ENCODE measurements at places on chromosomes 12 and 14.

DNA sequence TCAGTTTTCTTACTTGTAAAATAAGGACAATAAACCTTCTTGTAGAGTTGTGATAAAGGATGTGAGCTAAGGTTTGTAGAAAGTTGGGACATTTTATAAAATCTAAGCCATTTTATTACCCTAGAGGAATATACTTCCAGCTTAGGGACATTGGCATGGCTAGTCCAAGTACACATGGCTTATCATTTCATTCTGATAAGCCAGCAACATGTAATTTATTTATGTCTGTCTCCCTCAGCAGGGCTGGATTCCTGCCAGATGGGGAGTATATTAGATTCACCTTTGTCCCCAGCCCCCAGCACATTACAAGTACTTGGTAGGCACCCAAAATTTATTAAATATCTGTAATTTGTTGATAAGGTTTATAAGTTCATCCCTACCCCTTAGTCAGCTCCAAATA is 6.3 kb upstream of the ATG14 start:
- no peak for DNase-seq

GRCh38 chr12:51519755-51520154 is 71.3 kb upstream of the SCN8A start:
- DNase-seq: no peak

- DNase-seq: peak; percentile 67
Measured at GRCh38 chr14:95442633-95443021, 73.8 kb downstream of the SYNE3 start.

DNA sequence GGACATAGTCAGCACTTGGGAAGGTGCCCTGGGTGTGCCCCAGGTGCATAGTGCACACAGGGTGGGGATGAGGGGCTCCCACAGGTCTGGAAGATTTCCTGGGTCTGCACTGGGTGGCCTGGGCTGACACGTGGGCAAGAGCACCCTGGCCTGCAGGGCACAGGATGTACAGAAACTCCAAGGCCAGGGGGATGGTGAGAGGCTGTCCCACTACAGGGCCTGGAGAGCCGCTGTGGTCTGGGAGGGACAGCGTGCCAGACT is 35.8 kb upstream of the PPP1R13B start:
- DNase-seq: no peak

DNA sequence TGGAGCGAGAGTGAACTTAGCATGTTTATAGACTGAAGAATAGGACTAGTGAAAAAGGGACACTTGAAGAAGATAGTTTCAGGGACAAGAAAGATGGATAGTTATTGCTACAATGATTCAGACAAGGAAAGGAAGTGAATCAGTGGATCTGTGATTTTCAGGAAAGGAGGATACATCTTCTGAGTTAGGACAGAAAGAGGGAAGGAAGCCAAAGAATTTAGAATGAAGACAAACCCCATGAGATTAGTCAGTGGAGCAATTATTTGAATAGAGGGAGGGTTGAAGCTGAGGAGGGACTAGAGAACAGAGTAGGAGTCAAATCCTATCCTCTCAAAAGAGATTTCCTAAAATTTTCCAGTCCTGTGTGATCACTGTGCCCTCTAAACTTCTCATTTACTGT is 282.7 kb downstream of the AKAP6 start:
- DNase-seq: no peak

DNA sequence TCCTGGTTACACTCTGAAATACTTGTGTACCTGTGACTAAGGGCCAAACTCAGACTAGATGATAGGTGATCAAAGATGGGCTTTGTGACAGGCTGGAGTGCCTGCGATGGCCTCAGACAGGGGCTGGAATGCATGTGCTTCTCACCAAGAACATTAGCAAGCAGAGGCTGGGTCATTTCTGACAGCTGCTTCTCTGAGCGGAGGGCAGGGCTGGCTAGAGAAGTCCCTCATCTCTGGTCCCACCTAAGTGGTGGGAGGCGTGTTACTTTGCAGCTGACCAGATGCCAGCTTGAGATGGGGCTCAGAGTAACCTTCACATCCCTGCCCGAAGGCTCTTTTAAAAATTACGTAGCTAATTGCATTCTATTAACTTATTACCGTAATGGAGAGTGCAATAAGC is 106.8 kb upstream of the RTL1 start:
- DNase-seq: no peak

GRCh38 chr12:39344926-39345325 is 98.0 kb downstream of the KIF21A start:
- no peak for DNase-seq

DNA sequence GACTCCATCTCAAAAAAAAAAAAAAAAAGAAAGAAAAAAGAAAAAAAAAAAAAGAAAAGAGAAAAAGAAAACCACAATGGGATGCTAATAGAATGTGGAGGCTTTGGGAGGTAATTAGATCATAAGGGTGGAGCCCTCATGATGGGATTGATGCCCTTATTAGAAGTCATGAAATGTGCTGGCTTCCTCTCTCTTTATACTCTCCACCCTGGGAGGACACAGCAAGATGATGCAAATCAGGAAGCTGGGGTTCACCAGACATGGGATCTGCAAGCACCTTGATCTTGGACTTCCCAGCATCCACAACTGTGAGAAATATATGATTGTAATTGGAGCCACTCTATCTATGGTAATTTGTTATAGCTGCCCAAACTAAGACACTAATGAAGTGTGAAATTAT is 13.4 kb upstream of the DRAM1 start:
- no peak for DNase-seq
